ENCODE measurements at places on chromosomes 16 and 17.

DNA sequence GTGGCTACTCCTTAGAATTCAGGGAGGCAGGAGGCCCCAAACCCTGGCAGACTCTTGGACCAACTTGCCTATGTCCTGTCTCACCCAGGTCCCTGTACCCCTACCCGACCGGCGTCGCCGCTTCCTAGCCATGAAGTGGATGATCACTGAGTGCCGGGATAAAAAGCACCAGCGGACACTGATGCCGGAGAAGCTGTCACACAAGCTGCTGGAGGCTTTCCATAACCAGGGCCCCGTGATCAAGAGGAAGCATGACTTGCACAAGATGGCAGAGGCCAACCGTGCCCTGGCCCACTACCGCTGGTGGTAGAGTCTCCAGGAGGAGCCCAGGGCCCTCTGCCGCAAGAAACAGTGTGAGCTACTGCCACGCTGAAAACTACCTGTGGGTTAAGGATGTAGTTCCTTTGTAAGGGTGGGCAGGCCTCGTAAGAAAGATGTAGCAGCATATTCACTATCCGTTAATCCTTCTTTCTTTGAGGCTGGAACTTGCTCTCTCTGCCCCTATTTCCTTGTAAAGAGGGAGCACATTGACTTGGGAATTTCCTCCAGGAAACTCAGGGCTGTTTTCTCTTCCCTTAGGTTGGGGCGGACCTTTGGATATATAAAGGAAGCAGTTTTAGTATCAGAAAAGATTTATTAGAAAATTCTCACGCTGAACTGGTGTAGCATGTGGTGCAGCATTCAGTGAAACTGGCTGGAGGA is 4.1 kb downstream of the MRPS7 start:
- DNase-seq = no peak

DNA sequence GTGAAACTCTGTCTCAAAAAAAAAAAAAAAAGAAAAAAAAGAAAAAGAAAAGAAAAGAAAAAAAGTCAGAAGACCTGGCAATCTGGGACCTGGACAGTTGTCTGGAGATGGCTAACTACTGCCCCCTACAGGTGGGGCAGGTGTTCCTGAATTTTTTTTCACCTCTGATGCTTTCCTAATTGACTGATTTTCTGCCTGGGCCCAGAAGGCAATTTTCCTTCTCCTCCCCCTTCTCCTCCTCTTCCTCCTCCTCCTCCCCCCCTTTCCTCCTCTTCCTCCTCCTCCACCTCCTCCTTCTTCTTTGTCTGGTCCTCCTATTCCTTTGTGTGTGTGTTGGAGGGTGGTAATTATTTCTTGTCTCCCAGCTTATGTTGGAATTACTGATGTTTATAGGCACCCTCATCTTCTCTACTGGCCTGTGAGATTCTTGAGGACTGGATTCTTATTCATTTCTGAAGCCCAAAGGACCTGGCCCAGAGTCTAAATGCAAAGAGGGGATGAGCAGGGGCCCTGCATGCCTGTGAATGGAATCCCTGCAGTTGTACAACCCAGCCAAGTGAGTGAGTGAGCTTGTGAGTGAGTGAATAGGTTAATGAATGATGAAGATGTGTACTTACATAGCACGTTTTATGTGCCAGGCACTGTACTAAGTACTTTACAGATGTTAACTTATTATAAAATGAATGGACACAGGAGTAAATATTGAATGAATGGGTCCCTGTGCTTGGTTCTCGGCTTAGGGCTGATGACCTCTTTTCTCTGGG is 26.9 kb downstream of the IRX5 start:
- no peak for DNase-seq

GRCh38 chr16:15051387-15051951 is 4.4 kb downstream of the NTAN1 start:
- DNase-seq = no peak

DNA sequence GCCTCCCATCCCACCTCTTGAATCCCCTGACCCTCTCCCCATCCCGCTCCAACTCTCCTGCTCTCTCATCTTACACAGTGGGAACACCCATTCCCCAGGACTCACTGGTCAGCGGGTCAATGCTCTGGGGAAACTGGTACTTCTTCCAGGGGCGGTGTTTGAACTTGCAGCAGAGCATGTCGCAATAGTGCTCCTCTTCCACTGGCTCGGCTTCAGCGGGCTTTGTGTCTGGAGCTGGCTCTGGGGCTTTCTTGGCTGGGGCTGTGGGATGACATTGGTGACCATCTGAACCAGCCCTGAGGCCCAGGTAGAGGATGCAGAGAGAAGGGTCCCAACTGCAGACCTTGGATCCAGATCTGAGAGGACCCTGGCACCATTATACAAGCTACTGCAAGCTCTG is 51.9 kb downstream of the CNGB1 start:
- no peak for DNase-seq

DNA sequence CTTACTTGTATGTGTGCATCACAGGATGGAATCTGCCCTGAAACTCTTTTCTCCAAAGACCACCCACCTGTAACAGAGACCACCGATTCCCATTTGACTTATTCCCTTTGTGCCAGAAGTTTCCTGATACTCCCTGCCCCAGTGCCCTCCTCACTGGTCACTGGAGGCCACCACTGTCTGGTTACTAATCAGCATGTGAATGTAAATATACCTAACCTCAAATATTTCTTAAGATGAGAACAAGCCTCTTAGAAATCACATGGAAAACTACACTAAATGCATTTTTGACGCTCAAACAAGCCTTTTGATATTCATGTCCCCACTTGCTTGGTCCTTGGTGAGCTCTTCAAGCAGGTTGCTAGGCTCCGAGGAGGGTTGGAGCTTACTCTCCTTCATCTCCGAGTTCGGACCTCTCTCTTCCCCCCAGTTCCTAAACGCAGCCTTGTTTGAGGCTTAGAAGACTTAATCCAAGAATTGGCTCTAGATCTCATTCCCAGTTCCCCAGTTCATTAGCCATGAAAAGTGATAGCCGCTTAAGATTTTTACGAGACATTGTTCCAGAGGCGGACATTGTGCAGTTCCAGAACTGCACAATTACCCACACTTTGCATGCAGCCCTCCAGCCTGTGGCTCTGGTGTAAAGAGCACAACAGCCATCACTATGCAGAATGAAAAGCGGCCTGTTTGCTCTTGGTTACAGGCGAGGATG is 579.2 kb upstream of the PSMD7 start:
- no peak for DNase-seq

DNA sequence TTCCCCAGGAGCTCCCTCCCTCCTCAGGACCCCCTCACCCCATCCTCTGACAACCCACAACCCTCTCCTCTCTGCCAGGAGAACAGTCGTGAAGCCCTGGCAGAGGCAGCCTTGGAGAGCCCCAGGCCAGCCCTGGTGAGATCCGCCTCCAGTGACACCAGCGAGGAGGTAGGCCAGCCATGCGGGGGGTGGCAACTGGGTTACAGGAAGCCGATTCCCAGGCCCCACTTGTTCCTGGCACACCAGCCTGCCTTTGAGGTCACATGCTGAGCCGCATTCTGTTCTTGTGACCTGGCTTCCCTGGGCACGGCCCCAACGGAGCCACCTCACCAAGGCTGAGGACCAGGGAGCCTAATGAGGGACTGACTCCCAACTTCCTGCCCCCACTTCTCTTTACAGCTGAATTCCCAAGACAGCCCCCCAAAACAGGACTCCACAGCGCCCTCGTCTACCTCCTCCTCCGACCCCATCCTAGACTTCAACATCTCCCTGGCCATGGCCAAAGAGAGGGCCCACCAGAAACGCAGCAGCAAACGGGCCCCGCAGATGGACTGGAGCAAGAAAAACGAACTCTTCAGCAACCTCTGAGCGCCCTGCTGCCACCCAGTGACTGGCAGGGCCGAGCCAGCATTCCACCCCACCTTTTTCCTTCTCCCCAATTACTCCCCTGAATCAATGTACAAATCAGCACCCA is 7.9 kb downstream of the NAT9 start:
- no peak for DNase-seq

DNA sequence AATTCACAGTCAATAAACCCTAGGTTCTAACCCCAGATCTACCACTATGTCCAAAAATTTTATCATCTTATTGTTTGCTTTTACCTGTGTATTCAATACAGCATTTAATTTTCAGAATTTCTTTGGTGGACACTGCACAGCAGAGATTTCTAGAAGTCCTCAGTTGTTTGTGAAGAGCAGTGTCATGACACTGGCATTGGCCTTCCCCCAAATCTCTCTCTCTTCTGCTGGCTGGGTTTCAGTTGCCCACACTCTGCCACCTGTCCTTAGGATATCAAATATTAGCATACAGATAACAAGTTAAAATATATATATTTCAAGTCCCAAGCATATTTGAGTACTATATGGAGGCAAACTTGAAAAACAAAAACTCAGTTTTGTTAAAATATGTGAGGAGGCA is 2.0 kb upstream of the THUMPD1 start:
- DNase-seq = no peak

DNA sequence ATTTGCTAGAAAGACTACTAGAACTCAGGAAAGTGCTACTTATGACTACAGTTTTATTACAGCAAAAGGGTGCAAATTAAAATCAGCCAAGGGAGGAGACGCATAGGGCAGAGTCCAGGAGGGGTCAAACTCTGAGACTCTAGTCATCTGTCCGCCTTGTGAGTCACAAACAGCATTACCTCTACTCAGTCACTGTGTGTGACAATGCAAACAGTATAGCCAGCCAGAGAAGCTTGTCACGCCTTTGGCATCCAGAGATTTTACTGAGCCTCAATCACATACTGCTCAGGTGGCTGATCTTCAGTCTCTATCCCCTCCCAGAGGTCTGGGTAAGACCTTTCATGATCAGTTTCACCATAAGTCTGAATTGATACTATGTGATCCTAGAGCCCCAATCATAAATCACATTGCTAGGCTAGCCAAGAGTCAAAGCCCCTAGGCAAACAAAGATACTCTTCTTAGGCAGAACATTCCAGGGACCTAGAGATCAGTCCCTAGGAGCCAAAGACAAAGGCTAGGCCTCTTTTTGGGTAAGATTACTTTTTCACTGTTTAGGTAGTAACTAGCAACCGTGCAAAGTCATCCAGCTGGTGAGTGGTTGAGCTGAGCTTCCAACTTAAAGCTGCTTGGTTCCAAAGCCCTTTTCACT is 48.8 kb upstream of the CLEC19A start:
- DNase-seq = no peak

- no peak for DNase-seq
Observed at GRCh38 chr17:63039899-63040602, 74.0 kb downstream of the TANC2 start.

DNA sequence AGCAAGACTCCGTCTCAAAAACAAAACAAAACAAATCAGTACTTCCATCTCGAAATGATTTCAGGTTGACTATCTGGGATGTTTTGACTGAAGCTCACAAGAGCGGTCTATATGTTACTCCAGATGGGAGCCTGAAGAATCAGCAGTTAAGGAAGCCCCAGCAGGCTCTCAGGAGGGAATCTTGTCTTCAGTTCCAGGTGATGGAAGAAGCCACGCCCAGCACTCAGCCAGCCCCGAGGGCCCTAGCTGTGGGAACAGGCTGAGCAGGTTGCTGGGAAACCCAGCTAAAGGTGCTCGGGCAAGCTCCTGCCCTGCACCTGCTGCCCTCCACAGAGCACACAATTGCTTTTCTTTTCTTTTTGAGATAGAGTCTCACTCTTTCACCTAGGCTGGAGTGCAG is 32.4 kb downstream of the WIPI1 start:
- no peak for DNase-seq

DNA sequence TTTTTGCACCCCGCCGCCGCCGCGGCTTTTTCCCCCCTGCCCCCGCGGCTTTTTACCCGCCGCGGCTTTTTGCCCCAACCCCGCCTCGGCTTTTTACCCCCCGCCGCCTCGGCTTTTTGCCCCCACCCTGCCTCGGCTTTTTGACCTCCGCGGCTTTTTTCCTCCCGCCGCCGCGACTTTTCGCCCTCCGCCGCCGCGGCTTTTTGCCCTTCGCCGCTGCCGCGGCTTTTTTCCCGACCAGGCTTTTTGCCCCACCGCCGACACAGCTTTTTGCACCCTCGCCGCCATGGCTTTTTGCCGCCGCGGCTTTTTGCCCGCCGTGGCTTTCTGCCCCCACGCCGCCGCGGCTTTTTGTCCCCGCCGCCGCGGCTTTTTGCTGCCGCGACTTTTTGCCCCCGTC is 137.0 kb upstream of the TP53TG3D start:
- no peak for DNase-seq

DNA sequence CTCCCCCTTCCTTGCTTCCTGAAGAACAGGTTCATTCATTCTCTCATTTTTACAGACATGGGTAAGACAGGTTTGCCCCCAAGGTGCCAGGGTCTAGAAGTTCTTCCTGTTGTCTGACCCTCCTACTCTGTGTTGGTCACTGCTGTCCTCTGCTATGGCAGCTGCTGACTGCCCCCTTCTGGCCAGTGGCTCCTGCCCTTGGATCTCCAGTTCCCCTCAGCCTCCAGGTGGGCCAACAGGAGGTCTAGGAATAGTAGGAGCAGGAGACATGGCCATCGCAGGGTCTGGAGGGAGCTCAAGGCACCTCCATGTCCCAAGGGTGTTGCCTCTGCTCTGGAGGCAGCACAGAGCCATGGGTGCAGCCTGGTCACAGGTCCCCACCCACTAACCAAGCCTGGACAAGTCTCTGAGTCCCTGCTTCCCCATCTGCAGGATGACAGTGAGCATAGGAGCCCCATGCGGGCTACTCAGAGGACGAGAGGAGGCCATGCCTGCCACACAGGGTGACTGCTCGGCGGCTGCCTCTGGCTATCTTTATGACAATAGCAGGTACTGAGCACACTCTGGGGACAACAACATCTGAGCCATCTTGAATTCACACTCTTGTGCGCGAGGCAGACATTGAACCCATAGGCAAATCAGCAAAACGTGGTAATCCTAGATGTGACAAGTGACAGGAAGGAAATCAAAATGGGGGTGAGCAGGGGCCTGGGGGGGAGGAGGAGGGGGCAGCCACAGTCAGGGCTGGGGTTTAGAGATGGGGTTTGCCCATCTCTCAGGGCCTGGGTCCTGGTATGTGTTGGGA is 27.0 kb upstream of the NXPH3 start:
- no peak for DNase-seq

DNA sequence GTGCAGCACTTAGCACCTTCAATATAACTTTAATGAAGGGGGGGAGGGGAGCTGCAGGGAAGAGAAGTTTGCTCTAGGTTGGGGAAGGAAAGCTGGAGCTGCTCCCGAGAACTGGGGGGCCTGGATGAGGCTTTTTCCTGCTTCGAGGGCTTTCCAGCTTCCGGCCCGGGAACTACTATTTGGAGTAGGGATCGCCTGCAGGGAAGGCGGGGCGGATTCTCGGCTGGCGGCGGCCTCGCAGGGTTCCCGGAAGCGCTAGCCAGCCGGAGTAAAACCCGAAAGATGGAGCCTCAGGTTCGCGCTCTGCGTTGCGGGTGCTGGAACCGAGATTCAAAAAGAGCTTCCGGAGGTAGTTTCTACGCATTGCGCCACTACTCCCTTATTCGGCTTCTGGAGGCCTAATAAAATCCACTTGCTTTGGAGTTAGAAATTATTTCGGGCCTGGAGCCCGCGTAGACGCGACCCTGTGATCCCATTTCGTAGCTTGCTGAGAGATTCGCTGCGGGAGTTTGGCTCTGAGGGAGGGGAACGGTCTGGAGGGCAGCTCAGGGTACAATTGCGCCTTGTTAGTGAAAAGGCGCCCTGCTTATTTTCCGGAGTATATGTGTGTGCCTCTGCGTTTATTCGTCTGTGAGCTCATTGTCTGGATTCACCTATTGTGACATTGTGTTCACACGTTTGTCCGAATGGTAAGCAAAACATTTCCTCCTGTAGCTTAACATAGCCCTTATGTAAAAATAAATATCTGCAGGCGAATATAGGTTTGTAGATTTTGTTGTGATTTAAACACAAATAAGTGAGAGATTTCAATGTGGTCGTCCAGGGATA is 652 bp downstream of the PRAC2 start:
- no peak for DNase-seq

- no peak for DNase-seq
Observed at GRCh38 chr16:1323296-1324239, 9.9 kb upstream of the BAIAP3 start.

Measured in stimulated activated CD4-positive, alpha-beta T cell treated with anti-CD3 and anti-CD28 coated beads, Interleukin-15, amount 100 ng/mL, for 1 hour (primary cell).